ENCODE measurements at places on chromosomes 7 and 10.
A peak's percentile ranks its signal among the peaks of the same experiment; 100 is the strongest.

DNA sequence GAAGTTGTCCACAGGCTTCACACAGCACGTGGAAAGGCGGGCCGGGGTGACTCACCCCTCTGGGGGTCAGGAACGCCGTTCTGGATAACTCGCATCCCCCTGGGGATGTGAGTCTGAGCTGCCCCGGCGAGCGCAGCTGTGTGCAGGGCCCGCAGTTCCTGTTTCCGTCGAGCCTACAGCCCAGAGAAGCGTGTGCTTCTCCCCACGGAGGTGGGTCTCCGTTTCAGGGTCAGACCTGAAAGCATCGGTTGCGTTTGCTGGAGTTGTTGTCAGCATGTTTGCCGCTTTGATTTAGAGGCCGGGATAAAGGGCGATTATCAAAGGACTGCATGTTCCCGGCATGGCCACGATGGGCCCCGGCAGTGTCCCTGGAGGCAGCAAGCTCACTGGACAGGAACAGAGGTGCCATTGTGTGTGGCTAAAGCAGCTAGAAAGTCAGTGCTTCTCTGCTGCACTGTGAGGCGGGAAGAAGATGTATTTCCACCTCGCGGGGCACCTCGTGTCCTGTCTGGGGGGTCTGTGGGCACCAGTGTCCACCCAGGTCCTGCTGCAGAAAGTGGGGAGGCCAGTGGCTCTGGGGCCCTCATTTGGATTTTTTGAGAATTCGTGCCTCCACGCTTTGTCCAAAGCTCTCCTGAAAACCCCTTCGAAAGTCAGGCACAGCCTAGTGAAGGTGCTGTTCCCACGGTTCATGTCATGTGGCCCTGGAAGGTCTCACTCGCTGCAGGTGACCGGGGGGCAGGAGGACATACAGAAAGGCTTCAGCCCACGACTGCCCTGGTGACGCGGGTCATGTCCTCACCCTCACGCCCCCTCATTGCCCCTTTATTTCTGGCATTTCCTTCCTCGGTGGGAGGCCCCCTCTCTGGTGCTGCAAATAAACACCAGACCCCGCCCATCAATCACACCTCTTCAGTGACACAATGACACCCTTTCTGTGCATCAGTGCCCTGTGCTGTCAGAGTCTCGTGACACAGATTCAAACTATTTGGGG lies 27.4 kb upstream of the GDI2 start:
- peak; percentile 72 for DNase-seq

- DNase-seq: peak; percentile 67
These were observed 277.4 kb upstream of the KLF14 start for GRCh38 chr7:131011432-131011742.

- DNase-seq: no peak
These were observed 187.1 kb downstream of the ADARB2 start for GRCh38 chr10:1550291-1550595.

- peak; percentile 45 for DNase-seq
These were observed 37.2 kb downstream of the ERLIN1 start for GRCh38 chr10:100148353-100149211.

Measured in MV-4-11 (cell line).